ENCODE measurements at places on chromosomes 12 and 14. TPM values are rescaled to one million over a fixed set of nuclear protein-coding genes. Genes with fewer than 3 reads are reported as not detected.

GRCh38 chr14:75636100-75636692 lies 24.5 kb downstream of the ERG28 start:
- DNase-seq = no peak

FAM181A gene
- total RNA-seq = not detected

SYCP3 gene
- total RNA-seq = 0.49 TPM

DNA sequence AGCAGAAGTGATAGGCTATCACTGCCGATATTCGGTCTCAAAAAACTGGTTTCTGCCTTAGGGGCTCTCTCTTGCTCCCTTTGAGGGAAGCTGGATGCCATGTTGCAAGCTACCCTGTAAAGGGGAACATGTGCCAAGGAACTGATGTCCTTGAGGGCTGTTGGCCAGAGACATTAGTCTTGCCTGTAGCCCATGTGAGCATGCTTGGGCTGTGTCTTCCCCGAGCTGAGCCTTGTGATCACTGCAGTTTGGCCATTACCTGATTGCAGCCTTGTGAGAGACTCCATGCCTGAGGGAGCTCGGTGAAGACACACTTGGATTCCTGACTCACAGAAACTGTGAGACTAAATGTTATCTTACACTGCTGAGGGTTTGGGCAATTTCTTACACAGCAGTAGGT lies 18.8 kb downstream of the RTRAF start:
- no peak for DNase-seq

- DNase-seq = no peak
Observed at GRCh38 chr12:57012600-57013465, 3.5 kb downstream of the TAC3 start.

- no peak for DNase-seq
Observed at GRCh38 chr12:92732216-92732615, 29.4 kb downstream of the PLEKHG7 start.

SLCO1B1 gene
- total RNA-seq = not detected

IFT43 gene
- total RNA-seq = 15.8 TPM

DNA sequence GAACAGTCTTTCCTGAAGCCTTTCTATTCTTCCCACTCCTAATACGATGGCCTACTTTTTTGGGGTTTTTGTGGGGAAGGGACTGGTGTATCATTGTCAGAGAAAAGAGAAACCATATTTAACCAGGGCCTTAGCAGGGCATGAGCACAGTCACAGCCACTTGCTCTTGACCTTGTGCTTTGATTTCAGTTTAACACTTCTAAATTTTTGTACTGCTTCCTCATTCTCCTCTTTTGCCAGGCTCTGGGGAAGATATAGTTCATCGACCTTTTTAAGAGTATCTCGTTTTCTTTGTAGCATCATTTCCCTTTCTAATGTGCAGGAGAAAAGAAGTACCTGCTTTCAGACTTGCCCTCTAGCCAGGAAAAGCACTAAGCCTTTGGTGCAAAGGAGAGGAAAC lies 2.2 kb downstream of the ZBTB1 start:
- no peak for DNase-seq

NGB gene
- total RNA-seq = not detected

DNA sequence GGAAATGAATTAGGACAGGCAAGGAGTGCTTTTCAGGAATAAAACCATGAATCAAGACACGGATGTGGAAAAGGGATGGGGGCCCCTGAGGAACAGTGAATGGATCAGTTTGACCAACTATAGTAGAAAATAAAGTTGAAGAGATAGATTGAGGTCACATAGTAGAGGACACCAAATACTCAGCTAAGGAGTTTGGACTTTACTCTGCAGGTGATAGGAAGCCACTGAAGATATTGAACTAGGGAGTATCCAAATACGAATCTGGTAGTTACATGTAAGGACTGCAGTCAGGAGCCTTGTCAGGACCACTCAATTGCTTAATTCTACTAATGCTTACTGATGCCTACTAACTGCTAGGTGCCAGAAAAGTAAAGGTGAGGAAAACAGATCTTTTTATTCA lies 20.4 kb downstream of the ENTPD5 start:
- DNase-seq = no peak

GRCh38 chr14:22887990-22888378 lies 5.0 kb downstream of the REM2 start:
- DNase-seq = peak; percentile 77

GRCh38 chr12:123465084-123465483 lies 7.1 kb downstream of the SNRNP35 start:
- DNase-seq = no peak

- DNase-seq = no peak
Observed at GRCh38 chr12:104823985-104824461, 134.1 kb downstream of the SLC41A2 start.

GRCh38 chr14:71358209-71358931 lies 451.1 kb downstream of the PCNX1 start:
- DNase-seq = no peak

DNA sequence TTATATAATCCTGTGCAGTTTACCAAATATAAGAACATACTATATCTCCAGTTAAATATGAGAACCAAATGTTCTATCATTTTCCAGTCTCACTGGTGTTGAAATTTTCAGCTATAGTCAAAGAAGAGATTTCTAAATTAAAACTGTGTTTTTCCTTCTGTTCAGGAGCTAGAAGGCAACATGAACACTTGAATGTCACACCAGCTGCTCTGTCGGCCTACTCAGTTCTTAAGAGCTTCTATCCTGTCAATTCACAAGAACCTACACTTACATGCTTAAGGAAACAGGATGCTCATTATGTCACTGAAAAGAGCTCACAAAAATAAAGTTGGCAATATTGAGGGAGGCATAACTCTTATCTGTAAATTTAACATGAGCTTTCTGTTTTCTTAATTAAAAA lies 43.1 kb downstream of the ATP2B1 start:
- DNase-seq = no peak

DNA sequence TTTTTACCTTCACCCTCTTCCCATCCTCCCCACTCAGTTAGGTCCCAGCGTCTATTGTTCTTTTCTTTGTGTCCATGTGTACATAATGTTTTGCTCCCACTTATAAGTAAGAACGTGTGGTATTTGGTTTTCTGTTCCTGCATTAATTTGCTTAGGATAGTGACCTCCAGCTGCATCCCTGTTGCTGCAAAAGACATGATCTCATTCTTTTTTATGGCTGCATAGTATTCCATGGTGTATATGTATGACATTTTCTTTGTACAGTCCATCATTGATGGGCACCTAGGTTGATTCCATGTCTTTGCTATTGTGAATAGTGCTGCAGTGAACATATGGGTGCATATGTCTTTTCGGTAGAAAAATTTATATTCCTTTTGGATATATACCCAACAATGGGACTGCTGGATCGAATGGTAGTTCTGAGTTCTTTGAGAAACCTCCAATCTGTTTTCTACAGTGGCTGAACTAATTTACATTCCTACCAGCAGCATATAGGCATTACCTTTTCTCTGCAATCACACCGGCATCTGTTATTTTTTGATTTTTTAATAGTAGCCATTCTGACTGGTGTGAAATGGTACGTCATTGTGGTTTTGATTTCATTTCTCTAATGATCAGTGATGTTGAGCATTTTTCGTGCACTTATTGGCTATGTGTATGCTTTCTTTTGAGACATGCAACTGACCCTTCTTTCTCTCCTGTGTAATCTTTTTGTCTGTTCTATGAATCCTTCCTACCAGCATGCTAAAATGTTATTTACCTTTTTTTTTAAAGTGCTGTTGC lies 279.7 kb upstream of the AMIGO2 start:
- no peak for DNase-seq

PTPRQ gene
- not detected for total RNA-seq

GRCh38 chr12:71610031-71610795 lies 53.4 kb downstream of the ZFC3H1 start:
- no peak for DNase-seq

GRCh38 chr12:105555556-105556295 lies 225.2 kb downstream of the C12orf75 start:
- DNase-seq = no peak

GRCh38 chr14:92726135-92726932 lies 22.1 kb downstream of the LGMN start:
- DNase-seq = no peak

DNA sequence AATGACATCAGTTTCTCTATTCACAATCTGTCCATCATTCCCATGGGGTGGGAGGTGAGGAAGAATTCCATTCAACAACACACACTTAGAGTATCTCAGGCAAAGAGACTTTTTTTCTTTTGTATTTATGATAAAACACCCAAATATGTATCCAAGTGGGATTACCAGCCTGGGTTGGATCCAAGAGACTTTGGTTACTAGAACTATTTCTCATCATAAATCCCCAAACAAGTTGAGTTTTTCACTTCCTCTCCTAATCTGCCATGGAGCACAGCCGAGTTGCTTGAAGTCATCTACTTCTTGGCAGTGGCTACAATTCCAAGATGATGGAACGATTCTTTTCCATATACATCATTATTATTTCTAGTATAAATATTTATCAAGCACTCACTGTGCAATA lies 209.2 kb upstream of the HMGA2 start:
- DNase-seq = no peak

- DNase-seq = no peak
Observed at GRCh38 chr12:121649819-121650353, 19.6 kb downstream of the MORN3 start.

ACOT4 gene
- total RNA-seq = 1.2 TPM

SSTR1 gene
- total RNA-seq = not detected

RERGL gene
- not detected for total RNA-seq

DNA sequence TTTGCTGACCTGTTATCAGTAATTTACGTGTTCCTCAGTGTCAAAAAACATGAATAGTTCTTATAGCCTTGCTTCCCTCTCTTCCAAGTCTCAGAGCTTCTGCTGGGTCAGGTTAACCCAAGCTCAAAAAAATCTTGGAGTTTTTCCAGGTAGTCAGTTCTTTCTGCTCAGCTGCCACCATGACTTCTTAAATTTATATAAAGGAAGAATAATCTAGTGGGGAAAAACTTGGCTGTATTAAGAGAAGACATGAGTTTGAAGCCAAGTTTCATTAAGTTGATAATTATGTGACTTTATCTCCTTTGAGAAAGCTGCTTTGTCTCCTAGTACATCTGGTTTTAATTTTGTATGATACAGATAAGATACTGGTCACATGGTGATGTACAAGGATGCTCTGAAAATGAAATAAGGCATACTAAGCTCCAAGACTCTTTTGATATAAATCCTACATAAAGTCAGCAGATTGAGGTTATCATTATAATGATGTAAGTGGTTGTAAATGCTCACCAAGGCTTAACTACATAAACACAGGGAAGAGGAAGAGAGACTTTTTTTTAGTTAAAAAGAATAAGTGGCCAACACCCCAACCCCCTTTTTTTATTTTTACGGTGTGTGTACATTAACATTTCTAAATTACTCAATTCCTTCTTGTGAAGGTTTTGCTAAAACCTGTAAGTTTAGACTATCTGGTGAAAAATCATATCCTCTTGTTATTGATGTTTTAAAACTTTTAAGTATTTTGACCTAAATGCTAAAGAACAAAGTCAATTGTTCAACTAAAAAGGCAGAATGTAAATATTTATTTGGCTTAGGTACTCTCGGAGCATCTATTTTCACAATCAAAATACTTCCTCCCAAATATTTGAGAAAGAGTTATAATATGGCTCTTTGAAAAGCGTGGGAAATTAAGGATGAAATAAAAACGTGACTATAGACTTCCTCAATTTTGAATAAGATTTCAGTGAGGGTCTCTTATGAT lies 84.1 kb upstream of the SLC38A2 start:
- DNase-seq = no peak

GDF3 gene
- total RNA-seq = not detected

GTF2A1 gene
- total RNA-seq = 40.9 TPM

GRCh38 chr12:130563323-130563722 lies 152.8 kb downstream of the RIMBP2 start:
- no peak for DNase-seq

PRR4 gene
- 0.98 TPM for total RNA-seq

GRCh38 chr12:97181571-97182265 lies 274.7 kb downstream of the NEDD1 start:
- no peak for DNase-seq

GRCh38 chr14:75339059-75339458 lies 60.4 kb downstream of the FOS start:
- no peak for DNase-seq

GRCh38 chr12:110577864-110578693 lies 5.0 kb downstream of the PPTC7 start:
- no peak for DNase-seq

- no peak for DNase-seq
Observed at GRCh38 chr12:27382171-27382795, 49.6 kb downstream of the BMAL2 start.

HOXC6 gene
- total RNA-seq = not detected

- no peak for DNase-seq
Observed at GRCh38 chr14:40133463-40133862, 701.2 kb upstream of the FBXO33 start.

OLR1 gene
- total RNA-seq = not detected

- no peak for DNase-seq
Observed at GRCh38 chr12:90229407-90230170, 521.0 kb upstream of the ATP2B1 start.

SMOC1 gene
- not detected for total RNA-seq

TSPAN8 gene
- not detected for total RNA-seq

- no peak for DNase-seq
Observed at GRCh38 chr14:23113431-23114119, 5.5 kb downstream of the CEBPE start.

DNA sequence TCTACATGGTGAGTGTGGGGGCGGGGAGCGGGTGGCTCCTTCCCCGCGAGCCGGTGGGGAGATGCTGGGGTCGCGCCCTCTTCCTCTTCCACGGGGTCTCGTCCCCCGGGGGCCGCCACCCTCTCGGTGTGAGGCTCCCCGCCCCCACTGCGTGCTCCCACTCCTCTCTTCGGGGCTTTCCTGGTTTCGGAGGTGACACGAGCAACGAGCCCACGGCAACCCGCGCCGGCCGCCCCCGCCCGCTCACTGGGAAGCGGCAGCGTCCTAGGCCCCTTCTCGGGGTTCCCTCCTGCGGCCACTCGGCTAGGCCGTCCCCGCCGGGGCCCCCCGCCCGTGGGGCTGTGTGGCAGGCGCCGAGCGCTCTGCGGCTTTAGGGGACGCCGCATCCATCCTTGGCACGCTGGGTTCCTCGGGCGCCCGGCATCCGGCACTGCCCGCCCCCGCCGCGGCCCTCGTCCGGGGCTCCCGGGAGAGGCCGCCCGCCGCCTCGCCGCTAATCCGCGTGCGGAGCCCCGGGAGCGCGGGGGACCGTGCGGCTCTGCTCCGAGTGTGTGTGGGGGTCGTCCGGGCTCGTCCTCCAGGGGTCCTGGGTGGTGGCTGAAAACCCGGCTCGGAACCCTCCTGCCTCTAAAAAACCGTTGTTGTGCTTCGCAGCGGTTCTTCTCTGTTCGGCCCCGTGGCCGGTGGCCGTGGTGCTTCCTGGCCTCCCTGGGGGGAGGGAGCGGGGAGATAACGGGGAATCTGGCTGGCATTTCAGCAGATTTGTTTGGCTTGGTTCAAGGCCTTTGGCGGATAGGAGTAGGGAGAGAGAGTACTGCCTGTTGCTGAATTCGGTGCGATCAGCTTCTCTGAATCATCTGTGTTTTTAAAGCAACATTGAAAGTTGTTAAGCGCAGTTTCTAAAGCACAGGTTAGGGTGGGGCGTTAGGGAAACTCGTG lies 1.0 kb downstream of the PCNX1 start:
- DNase-seq = peak; percentile 66

GRCh38 chr12:52543985-52544883 lies 8.7 kb downstream of the KRT71 start:
- no peak for DNase-seq

CRIP2 gene
- total RNA-seq = 2.9 TPM
